ENCODE measurements at places on chromosomes 7 and 10.

GRCh38 chr7:129843978-129844840 is 108.6 kb downstream of the UBE2H start:
- no peak for DNase-seq

DNA sequence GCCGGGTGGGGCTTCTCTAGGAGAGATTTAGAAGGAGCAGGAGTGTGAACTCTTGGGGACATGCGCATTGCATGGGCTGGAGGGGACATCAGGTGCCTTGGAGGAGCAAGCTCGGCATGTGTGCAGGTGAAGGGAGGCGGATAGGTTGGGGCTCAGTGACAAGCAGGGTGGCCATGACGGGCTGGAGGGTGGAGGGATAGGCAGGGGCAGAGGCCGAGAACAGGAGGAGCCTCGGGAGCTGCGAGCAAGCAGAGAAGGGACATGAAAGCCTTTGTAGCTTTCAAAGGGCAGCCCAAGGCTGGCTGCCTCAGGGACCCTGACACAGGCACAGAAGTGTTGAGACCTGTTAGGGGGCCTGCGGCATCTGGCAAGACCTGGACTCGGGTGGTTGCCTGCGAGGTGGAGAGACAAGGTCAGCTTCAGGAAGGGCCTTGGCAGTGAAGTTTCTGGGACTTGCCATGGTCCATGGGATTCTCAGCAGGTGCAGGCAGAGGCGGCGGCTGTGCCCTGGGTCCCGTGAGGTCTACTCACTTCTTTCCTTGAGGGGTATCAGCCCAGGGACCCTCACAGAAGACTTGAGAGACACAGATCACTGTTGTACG is 664.8 kb downstream of the SDK1 start:
- DNase-seq, result no peak

DNA sequence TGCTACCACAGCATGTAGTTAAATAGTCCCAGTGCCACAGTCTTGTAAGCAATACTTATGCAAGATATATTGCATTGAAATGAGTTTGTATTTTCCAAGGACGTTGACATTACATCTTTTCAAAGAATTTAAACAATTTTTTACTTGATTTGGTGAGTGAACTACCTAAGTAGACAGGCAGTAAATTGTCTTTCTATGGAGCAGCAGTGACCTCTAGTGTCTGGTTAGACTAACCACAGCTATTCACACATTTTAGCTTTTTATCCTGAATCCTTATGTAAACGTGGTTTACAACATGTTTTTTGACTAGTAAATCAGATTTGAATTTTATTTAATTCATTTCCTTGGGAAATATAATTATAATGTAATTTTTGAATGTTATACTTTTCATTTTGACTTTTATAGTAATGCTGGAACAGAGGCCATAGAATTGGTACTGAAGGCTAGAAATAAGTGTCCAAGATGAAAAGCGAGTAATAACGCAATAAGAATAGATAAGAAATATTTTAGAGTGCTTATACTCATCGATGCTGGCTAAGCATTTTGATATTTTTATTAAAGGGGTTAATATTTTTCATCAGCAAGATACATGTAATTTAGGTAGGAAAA is 5.6 kb downstream of the LRRTM3 start:
- DNase-seq, result peak; percentile 77

DNA sequence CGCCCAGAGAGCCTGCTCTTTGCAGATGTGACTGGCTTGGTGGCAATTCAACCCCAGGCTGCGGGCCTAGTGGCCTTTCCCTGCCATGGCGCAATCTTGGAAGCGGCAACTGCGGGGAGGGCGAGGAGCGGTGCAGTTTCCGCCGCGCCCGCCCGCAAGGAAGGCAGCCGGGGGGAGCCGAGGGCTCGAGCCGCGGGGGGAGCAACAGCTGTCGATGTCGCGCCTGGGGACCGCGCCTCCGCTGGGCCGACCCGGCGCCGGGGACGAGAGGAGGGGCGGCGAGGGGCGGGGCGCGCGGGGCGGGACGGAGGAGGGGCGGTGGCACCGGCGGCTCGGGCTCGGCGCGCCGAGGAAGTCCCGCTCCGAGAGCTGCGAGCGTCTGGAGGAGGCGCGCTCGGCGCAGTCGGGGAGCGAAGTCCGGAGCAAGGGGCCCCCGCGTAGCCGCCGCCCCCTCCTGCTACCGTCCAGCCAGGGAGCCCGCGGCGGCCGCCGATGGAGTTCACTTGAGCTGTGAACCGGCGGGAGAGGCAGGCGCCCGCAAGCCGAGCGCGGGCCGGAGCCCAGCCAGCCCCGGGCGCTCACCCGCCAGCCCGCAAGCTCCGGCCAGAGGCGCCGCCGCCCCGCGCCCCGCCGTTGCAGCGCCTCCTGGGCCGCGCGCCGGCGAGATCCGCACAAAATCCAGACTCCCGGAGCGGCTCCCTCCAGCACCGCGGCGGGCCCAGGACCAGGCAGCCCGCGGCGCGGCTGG is 438.1 kb upstream of the GALNT17 start:
- DNase-seq, result peak; percentile 44

- no peak for DNase-seq
Observed at GRCh38 chr10:32105782-32106382, 49.7 kb upstream of the KIF5B start.

- no peak for DNase-seq
Observed at GRCh38 chr7:1386623-1387220, 72.5 kb downstream of the MICALL2 start.

DNA sequence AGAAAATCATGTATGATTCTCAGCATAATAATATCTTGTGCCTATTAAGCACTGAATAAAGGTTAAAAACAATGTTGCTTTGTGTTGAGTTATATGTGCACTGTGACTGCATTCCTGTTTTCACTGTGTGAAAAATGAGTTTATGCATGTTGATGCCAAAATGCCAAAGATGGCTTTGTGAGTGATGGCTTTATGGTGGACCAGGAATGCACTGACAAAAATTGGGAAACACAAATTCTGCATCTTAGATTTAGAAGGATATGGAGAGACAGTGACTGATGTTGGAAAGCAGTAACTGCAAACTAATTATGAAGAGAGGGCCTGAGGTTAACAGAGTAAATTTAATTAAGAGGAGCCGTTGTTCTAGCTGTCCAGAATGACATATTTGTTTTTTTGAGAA is 440.4 kb downstream of the KIF20B start:
- DNase-seq, result no peak

DNA sequence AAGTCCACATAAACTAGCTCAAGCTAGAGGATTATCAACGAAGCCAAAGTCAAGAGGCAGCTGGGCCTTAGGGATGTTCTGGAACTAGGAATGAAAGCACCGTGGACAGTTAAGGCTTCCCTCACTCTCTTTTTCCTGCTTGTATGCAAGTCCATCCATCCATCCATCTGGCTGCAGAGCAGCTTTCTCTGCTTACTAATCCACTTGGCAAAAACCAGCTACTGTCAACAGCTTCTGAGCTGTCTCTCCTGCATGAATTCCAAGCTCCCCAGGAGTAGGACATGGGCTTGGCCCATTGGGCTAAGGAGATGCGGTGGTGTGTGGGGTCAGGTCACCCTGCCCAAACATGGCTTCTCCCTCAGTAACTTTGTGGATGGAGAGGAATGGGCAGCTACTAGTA is 66.2 kb downstream of the NAMPT start:
- peak; percentile 21 for DNase-seq

- no peak for DNase-seq
Observed at GRCh38 chr10:127013211-127013656, 108.0 kb downstream of the DOCK1 start.

GRCh38 chr10:84665211-84665610 is 336.8 kb downstream of the CCSER2 start:
- DNase-seq, result no peak

GRCh38 chr7:151869109-151869428 is 7.8 kb downstream of the PRKAG2 start:
- no peak for DNase-seq

DNA sequence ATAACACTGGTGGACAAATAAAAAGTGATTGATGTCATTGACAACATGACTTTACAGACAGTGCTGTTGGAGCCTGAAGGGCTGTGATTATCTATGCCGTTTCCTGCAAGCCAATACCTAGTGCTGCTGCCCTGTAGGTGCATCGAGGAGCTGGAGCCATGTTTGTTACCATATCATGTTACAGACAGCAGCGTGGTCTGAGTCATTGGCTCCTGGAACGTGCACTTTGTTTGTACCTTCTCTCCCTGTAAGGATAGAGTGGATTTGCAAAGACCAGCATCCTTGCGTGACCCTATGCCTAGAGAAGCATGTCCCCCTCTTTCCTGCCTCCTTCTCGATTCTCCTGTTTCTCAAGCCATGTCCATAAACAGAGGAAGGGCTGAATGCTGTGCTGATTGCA is 597.2 kb downstream of the TYW1 start:
- no peak for DNase-seq

GRCh38 chr7:113282875-113283274 is 164.5 kb upstream of the SMIM30 start:
- no peak for DNase-seq

GRCh38 chr10:70070834-70071233 is 18.2 kb downstream of the MACROH2A2 start:
- no peak for DNase-seq

DNA sequence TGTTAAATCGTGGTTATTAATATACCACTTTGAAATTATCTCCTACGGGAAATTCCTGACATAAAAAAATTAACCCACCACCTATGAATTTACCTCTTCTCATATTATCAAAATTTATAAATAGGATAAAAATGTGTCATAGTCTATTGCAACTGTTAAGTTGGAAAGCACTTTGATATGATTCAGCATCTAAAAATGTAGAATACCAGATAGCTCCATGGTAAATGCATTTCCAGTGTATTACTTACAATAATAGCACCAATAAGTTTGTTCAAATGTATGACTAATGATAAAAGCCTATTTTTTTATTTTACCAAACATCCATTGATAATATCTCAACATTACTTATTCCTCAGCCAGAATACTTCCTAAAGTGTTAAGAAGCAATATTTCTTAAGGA is 13.6 kb upstream of the KCND2 start:
- DNase-seq, result peak; percentile 8

DNA sequence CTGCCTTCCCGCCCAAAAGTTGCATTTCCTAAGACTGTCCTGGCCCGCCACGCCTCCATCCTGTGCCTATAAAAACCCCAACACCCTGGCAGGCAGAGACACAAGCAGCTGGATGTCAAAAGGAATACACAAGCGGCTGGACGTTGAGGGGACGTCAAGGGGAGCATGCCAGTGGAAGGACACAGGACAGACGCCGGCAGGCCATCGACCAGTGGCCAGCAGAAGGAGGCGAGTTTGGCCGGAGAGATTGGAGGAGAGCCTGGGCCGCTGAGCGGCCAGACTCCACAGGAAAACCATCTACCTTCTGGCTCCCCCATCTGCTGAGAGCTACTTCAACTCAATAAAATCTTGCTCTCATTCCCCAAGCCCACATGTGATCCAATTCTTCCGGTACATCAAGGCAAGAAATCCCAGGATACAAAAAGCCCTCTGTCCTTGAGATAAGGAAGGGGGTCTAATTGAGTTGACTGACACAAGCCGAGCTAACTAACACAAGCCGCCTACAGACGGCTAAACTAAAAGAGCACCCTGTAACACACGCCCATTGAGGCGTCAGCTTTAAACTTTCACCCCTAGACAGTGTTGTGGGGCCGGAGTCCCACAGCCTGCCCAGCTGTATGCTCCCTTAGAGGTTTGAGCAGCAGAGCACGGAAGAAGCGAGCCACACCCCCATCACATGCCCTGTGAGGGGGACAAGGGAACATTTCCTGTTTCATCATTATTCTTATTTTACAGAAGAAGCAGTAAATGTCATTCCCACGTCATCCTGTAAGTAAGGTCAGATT is 150.3 kb upstream of the PHYHIPL start:
- DNase-seq, result no peak

DNA sequence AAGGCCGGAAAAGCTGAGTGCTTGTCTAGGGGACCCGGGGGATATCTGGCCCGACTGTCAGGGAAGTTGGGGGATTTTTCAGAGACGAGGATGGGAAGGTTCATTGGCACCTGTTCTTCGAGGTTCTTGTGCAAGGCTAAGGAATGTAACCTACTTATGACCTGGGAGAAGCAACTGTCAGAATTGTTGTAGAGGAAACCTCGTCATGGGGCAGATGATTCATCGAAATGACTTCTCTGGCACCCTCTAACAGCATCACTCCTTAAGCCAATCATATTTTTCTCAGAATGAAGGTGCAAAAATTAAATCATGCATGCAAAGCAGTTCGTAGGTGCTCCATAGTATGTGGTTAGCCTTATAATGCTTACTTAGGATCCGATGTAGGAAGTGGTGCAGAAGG is 58.6 kb downstream of the PLXDC2 start:
- no peak for DNase-seq

- no peak for DNase-seq
Observed at GRCh38 chr10:15361131-15361530, 10.0 kb downstream of the FAM171A1 start.

- no peak for DNase-seq
Observed at GRCh38 chr7:18053177-18053928, 25.7 kb upstream of the PRPS1L1 start.

DNA sequence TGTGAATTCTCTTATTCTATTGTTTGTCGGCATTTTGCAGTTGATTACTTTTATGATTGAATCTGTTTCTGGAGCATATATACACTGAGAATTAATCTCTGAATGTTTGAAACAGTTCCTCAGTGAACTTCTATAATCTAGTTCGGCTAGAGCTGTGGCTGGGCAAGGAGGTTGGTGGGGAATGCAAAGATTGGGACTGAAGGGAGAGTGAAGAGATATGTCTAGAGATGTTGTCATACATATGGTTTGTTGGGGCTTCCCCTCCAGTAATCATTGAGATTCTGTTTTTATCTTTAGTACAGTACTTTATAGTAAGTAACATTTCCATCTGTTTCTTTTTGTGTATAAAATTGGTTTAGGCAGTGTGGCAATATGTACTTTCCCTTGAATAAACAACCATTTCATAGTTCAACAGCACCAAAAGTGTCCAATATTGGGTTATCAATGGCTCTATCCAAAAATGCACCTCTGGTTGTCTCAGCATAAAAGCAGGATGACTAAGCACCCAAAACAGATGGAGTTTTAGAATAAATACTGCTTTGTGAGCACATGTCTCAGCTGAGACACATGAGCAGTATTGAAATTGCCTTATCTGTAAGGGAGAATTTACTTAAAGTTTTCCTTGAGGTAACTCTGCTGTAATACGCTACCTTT is 36.7 kb downstream of the WAC start:
- DNase-seq, result peak; percentile 71

DNA sequence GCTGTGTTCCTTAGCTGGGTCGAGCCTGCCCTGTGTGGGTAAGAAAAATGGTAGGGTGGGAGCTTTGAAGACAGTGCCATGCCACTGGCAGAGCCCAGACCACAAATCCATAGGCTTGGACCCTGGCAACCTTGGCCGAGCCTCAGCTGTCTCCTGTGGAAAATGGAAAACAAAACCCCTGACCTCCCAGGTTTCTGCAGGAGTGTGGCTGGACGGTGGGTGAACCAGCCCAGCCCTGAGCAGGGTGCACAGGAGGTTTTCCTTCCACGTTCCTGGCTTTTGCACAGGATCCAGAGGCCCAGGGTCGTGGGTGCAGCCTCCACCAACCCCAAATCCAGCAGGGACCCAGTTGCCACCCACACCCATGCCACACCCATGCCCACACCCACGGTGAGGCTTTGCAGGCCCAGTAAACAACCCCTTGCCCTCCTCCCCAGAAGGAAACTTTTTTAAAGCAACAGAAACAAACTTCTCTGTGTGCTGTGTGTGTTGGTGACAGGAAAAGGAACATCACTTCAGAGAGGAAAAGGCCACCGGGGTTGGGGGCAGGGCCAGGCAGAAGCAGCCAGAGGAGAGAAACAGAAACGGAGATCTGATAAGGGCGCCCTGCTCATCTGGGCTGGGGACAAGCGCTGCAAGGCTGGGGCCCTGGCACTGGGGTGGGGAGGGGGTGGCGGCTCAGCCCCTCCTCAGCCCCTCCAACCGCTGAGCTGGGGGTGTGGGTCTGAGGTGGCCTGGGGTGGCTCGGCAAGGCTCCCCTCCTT is 20.7 kb upstream of the ZMIZ1 start:
- no peak for DNase-seq
